Choroid plexus epithelial cell (primary cell): ENCODE measurements at places on chromosomes 3 and 15.
A peak's percentile ranks its signal among the peaks of the same experiment; 100 is the strongest.

DNA sequence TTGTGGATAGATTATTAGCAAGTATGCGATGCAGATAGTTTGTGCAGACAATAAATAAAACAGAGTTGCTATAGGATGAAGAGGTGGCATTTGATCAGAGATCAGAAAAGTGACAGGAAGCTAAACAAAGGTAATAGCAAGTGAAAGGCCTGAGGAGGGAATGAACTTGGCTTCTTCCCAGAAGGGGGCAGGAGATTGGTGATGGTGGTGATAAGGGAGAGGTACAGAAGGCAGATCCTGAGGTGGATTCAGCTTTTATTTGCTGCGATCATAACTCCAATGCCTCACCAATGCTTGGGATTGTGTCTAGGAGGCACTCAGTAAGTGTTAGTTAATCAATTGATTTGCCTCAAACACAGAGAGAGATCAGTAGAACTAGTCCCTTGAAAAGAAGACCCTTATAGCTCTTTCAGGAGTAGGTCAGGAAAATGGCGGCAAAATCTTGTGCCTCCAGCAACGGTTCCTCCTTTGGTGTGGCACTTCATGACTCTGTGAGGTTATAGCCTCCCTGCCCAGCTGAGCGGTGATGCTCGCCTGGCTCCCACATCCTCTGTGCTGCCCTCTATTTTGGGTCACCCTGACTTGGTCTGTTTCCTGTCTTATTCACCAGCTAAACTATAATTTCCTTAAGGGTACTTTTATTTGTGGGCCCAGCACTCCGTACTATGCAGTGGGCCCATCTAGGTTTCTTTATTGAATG is 37.5 kb downstream of the TGFBR2 start:
- DNase-seq = no peak

- DNase-seq = no peak
These were observed 87.8 kb upstream of the MDFIC2 start for GRCh38 chr3:70400194-70400593.

- no peak for DNase-seq
These were observed 278.7 kb upstream of the GOLGA6L4 start for GRCh38 chr15:83956887-83957286.

DNA sequence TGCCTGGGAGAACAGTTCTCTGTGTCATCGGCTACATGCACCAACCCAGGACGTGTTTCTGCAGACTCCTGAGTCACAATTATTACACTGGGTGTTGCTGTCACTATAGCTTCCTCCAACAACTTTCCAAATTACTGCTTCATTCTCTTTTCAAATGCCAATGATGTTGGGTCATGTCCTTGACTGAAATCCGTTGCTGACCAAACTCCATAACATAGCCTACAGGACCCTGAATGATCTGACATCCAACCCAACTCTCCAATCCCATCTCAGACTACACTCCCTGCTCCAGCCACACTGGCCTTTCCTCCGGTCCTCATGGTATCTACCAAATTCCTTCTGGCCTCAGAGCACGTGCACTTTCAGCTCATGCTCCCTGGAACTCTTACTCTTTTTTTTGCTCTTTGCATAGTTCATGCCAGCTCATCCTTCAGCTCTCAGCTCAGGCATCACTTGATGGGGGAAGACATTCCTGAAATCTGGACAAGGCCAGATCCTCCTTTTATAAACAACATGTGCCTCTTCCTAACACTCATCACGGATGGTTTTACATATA is 108.8 kb upstream of the PTPRG start:
- DNase-seq = no peak

GRCh38 chr3:15953841-15954240 is 156.1 kb upstream of the ANKRD28 start:
- DNase-seq = no peak

- DNase-seq = peak; percentile 5
These were observed 38.5 kb upstream of the TFRC start for GRCh38 chr3:196120291-196120951.

- no peak for DNase-seq
These were observed 24.4 kb downstream of the CRBN start for GRCh38 chr3:3154879-3155610.

DNA sequence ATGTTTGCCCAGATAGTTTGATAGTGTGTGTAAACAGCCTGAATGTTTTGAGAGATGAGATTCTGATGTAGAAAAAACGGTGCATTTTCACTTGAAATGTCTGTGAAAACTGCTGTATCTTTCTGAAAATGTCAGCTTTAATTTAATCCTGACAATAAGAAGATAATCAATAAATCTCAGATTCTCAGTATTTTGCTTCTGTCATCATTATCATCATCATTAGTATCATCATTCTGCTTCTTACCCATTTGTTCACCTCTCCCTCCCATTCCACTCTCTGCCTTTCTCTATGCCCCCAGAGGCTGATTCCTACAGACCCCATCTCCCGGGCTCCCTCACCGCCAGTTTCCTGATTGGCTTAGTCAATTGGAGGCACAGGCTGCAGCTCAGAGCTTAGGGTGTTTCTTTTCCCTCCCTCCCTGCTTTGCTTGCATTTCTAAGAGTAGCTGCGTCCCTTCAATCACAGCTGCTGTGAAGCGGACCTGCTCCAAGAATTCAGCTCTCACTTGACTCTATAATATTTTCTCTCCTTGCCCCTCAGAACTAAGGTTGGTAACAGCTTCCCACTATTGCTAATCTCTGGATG is 8.2 kb upstream of the SNTN start:
- DNase-seq = no peak
